ENCODE measurements at places on chromosomes 6 and 20.

DNA sequence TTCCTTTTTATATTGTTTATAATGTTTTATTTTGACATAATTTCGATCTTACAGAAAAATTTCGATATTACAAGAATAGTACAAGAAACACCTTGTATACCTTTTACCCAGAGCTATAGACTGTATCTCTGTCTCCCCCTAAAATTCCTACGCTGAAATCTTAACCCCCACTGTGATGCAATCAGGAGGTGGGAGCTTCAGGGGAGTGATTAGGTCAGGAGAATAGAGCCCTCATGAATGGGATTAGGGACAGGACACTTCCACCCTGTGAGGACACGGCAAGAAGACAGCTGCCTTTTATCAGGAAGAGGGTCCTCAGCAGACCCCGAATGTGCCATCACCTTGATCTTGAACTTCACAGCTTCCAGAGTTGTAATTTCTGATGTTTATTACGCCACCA, 148.7 kb upstream of the C6orf118 start:
- no peak for DNase-seq

- no peak for DNase-seq
Measured at GRCh38 chr6:56642366-56643261, at the start of gene DST. Gene DST, minus strand, starts transcription at chr6:56642889.

- no peak for DNase-seq
Measured at GRCh38 chr6:16739329-16739801, 21.9 kb downstream of the ATXN1 start.

DNA sequence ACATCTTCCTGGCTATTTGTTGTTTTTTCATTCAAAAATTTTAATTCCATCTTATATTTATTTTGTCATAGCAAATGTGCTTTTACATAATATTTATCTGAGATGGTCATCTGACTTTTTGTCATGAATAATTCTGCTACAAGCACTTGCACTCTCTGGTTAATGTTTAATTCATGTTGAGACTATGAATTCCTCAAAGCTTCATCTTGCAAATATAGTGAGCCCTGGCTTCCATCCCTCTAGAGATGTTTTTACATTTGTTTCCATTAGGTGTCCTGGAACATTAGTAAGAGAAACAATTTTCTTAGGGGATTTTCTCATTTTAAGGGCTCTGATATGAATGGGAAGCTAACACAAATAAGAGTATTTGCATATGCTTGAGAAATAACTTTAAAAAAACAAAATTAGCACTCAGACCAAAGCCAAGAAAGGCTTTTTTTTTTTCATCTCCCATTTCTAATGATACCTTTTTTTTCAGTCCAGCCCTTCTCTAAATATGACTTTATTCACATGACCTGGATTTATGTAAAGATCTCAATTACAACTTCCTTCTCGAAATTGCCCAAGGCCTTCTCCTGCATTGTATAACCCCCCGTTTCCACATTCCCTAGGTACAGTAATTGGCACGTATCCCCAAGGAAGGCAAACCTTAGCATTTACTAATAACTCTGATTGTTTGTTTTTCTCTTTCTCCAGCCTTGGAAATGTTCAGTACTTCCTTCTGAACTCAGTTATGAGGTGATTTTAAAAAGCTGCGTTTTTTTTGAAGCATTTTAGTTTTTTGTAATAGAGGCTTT, 797.0 kb upstream of the GJE1 start:
- DNase-seq, result no peak

DNA sequence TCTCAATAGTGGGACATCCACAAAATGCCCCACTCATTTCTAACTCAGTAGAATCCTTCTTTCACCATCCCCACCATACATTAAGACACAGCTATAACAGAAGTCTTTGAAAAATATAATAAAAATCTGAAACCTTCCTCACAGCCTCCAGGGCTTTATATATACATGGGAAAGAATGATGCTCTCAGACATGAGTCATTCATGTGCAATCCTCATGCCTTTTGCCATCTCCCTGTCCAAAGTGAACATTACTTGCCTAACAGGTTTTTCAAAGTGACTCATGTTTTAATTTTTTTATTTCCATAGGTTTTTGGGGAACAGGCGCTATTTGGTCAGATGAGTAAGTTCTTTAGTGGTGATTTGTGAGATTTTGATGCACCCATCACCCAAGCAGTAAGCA, 162.7 kb downstream of the RALGAPA2 start:
- no peak for DNase-seq

DNA sequence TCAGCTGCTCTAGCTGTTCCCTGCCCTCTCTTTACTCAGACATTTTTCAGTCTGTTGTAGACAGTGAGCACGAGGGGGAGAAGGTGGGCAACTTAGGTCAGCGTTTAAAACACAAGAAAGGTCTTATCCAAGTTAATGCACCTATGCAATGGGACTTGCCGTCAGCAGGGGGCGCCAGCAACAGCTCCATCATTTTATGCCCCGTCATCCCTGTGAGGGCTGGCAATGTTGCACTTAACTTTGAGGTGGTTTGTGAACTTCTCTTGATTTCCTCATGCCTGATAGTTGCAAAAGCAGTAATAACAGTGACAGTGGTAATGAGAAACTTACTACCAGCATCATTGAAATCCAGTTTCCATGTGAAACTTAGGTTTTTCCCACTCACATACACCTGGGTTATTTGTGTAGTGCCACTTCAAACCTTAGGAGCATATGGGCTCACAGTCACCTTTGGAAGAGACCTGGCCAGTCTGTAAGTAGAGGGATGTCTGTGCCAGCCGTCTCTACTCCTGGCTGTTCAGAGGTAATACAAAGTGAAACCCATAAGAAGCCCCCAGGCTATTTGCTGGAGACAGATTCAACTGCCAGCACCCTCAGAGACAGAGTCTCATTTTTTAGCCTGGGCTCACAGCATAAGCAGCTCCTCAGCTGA, 44.9 kb upstream of the ID1 start:
- peak; percentile 56 for DNase-seq

DNA sequence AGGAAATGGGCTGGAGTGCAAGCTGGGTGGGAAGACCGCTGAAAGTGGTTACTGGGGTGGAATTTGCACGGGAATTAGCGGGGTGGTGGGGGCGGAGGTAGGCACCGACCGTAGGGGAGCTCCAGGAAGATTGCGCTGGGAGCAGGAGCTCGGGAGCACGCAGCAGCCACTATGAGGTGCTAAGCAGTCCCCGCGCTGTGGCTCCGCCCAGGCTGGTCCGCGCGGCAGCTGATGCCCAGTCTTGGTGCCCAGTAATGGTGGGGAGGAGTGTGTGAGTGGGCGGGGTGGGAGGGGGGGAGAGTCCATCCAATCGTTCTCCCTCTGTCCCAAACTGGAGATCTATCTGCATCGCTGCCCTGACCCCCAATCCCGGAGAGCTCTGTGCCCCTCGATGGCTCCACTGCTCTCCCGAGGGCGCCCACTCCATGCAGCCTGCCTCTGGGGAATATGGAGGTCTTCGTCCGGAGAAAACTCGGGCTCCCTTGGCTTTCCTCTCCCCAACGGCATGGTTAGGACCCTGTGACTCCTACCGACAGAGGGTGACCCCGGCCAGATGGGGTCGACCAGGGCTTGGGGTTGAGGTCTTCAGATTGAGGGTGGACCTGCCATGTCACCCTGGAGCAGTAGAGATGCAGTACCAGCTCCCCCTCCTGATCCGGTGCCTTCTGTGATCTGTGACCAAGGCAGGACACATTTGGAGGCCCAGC, 5.3 kb downstream of the TP53TG5 start:
- no peak for DNase-seq

DNA sequence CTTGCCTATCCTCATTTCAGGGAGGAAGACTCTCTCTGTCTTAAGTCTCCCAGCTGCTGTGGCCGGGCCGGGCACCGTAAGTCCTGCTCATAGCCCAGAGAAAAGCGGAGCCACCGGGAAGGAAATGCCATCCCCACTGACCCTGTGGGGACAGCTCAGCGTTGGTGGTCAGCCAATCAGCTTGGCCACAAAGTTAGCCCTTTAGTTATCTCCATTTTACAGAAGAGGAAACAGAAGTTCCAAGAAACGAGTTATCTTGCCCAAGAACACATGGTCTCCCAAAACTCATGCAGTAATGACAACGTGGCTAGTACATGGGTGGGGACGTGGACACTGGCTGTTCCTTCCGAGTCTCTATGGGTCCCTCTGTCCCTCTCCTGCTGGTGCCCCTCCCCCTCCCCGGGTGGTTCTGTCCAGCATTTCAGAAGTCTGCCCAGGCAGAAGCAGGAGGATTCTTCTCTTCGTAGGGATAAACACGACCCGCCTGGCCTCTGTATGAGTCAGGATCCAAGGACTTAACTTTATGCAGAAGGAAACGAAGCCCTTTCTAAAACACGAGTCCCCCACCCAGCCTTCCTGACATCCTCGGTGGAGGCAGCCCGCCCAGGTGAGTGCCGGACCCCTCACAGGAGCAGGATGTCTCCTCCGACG, 273.8 kb downstream of the CDH4 start:
- DNase-seq, result no peak

DNA sequence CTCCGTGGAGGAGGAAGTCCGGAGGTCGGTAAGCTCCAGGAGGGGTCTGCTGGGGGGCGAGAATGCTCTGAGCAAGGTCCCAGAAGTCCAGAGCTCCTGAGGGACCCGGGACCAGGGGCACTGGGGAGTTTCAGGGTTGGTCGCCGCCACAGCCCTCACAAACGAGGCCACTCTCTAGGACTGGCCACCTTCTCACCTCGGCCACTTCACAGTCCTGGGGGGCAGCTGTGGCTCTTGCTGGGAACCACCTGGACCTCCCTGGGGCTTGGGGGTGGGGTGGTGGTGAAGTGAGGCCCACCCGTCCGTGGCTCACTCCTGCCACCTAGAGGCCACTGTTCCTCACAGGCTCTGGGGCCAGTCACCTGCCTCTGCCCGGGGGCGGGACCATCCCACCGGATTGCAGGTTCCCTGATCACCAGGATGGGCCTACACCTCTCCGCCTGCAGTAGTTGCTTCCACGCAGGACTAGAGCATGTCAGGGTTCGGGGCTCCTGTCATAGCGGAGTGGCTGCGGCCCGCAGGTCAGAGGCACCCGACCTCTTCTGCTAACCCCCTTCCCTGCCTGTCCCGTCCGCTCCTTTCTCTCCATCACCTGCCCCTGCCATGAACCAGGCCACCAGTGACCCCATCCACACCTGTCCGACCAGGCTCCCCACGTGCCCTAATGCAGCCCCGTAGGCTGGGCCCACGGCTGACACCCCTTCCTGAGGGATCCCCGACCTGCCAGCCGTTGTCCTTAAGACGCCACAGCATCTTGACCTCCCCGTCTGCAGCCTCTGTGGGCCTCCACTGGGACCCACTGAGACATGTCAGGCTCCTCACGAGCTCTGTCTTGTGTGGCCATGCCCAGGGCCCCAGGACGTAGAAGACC, 5.1 kb upstream of the TCEA2 start:
- peak; percentile 68 for DNase-seq

DNA sequence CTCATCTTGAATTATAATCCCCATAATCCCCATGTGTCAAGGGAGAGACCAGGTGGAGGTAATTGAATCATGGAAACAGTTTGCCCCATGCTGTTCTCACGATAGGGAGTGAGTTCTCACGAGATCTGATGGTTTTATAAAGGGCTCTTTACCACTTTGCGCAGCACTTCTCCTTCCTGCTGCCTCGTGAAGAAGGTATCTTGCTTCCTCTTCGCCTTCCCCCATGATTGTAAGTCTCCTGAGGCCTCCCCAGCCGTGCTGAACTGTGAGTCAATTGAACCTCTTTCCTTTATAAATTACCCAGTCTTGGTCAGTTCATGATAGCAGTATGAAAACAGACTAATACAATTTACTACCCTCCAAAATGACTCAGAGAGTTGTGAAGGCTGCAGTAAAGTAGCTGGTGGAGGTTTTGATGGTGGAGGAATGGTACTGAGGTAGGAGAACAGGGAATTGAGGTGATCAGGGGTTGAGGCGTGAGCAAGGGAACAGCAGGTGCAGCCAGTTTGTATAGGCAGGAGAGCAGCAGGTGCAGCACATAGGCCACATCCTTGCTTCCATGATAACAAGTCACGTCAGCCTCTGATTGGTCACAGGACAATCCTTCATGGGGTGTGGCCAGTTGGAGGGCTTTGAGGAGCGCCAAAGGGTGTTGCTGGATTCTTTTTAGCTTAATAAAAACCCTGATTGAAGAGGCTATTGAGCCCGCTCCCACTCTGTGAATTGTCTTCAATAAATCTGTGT, 150.0 kb downstream of the CDC5L start:
- DNase-seq, result no peak

DNA sequence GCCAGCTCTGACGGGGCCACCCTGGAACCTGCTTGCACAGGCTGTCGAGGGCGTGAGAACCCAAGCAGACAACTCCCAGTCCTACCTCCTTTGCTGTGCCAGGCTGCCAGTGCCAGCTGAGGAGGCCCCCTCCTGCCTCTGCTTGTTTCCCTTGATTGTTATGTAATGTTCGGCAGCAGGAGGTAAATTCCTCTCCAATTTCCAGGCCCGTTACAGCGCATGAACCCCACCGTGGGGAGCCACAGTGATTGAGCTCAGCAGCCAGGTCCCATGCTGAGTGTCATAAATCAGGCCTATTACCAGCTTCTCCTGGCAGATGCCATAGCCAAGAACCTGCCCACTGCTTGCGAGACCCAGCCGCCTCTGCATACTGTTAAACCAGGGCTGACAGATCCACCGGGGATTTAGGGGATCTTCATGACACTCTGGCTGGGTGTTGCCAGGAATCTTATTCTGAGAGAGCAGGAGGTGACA, 320.5 kb downstream of the DHX35 start:
- no peak for DNase-seq

DNA sequence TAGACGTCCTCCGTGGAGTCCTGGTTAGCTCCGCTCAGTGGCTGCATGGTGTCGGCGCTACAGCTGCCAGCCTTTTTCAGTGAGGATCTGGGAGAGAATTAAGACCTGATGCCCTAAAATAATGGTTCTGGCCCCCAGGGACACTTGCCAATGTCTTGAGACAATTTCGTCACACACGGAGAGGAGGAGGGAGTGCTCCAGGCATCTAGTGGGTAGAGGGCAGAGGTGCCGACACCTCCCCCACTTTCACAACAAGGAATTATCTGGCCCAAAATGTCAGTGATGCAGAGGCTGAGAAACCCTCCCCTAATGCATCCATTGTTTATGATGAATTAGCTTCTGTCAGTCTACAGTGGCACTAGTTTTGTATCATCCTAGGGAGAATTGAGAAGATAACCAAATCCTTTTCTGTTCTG, 24.4 kb downstream of the TMEM181 start:
- DNase-seq, result no peak

DNA sequence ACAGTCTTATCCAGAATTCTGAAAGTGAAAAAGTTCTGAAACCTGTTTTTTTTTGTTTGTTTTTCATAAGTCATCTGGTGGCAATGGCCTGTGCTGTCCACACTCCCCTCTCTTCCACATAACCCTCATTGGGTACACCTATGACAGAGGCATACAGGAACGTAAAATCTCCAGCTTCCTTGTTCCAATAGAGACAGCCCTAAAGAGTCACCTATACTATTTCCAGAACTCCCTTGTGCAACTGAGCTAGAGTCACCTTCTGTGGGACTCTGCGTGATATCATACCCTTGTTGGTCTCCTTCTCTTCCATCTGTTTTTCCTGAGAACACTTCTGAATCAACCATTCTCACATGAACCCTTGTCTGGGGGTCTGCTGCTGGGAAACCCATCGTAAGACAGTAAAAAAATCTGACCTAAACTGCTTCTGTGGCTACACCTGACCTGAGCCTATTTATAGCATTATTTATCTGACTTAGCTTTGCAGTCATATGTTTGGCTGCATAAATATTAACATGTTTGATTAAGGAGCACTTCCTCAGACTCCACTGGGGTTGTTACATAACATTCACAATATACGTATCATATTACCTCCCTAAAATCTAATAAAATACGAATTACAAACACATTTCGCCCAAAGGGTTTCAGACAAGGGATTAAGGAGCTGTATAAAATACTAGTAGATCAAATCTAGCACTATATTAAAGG, 151.9 kb downstream of the PTPRT start:
- no peak for DNase-seq

GRCh38 chr6:46118157-46118556, 11.6 kb upstream of the ENPP4 start:
- DNase-seq, result no peak
